ENCODE measurements at places on chromosomes 3 and 15. TPM values are rescaled to one million over a fixed set of nuclear protein-coding genes. Genes with fewer than 3 reads are reported as not detected.

Gene CYP8B1
- total RNA-seq = not detected

Gene KLHDC8B
- 36.5 TPM for total RNA-seq

DNA sequence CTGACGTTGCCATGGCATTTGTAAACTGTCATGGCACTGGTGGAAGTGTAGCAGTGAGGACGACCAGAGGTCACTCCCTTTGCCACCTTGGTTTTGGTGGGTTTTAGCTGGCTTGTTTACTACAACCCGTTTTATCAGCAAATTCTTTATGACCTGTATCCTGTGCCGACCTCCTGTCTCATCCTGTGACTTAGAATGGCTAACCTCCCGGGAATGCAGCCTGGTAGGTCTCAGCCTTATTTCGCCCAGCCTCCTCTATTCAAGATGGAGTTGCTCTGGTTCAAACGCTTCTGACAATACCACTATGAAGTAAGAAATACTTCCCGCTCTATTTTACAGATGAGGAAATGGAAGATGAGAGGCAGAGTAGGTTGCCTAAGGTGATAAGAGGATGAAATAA, 16.6 kb downstream of the PAQR9 start:
- DNase-seq = no peak

DNA sequence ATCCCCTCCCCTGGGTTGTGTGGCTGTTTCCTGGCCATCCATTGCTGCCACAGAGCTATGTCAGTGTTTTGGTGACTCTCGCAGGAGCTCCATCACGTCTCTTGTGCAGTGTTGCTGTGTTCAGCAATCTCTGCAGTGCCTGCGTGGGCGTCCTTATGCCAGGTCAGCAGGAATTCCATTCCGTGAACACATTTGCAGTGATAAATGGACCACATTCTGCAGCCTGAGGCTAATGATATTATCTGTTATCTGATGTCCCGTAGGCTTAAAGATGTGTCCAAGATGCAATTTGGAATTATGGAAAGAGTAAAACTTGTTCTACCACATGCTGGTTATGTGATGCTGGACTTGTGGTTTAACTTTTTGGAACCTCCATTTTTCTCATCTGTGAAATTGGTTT, 25.5 kb upstream of the COL6A6 start:
- no peak for DNase-seq

DNA sequence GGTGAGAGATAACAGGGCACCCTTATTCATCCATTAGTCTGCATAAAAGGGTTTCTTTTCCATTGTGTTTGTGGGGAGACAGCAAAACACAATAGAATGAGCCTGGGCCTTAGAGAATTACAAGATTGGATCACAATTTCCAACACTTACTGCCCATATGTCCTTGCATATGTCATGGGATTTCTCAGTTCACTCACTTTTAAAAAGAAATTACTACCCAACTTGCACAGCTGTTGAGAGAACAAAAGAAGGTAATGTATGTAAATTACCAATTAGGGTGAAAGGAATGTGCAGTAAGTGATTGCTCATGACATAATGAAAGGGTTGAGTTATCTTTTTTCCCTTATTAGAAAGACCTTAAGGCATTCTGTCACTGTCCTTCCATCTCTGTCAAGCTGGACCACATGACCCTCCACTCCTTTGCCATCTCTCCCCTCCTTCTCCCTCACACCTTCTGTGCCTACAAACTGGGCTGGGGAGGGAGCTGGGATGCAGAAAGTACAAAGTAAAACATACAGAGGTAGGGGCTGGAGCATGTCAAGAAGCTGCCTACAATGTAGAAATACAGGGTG, 244.2 kb downstream of the ZMAT3 start:
- DNase-seq = no peak

GRCh38 chr3:2141482-2141881, 42.8 kb downstream of the CNTN4 start:
- DNase-seq = no peak

GRCh38 chr3:51896607-51897305, 6.4 kb downstream of the IQCF1 start:
- DNase-seq = no peak
